ENCODE measurements at places on chromosomes 7 and 10.

DNA sequence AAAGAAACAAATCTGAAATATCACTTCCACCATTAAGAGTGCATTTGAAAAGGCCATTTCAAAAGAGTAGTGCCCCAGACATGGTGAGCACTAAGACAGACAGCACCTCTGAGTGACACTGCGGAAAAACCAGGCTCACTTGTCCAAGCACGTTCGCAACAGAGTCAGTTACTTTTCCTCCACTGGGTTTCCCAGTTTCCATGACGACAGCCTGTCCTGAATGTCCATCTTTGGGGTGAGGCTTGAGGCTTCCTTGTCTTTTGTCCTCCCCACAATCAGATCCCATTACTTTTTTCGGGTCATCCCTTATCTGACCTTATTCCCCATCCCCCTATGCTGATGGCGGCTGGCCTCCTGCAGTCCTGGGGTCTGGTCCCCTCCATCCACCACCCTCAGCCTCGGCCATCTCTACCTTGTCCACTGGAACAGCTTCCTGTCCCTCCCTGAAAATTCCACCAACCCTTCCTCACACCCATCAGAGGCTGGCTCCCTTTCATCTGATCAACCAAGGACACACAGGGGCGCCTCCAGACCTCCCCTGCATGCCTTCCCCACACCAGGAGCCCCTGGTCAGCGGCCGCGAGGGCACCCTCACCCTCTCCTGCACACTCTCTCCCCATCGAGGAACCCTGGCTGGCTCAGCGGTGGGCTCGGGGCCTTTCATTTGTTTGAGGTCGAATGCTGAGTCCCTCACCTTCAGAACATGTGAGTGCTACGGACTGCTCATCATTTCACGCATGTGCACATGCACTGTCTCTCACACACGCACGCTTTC lies 363.6 kb downstream of the DNAJB6 start:
- no peak for DNase-seq

GRCh38 chr10:66927971-66928770 lies 2.3 kb downstream of the LRRTM3 start:
- DNase-seq: no peak

- no peak for DNase-seq
Measured at GRCh38 chr7:123710683-123711082, 38.1 kb downstream of the WASL start.

- DNase-seq: no peak
Measured at GRCh38 chr7:41333511-41333910, 369.4 kb downstream of the INHBA start.

- DNase-seq: no peak
Measured at GRCh38 chr7:30650421-30650808, 31.8 kb downstream of the CRHR2 start.

- no peak for DNase-seq
Measured at GRCh38 chr10:112990271-112990670, 40.2 kb downstream of the TCF7L2 start.

- DNase-seq: no peak
Measured at GRCh38 chr7:31091924-31092434, 39.9 kb downstream of the ADCYAP1R1 start.

- no peak for DNase-seq
Measured at GRCh38 chr7:50994753-50995319, 212.1 kb upstream of the GRB10 start.

- no peak for DNase-seq
Measured at GRCh38 chr7:34227525-34227924, 322.2 kb downstream of the BMPER start.

GRCh38 chr7:132760866-132761265 lies 184.6 kb upstream of the PLXNA4 start:
- no peak for DNase-seq

DNA sequence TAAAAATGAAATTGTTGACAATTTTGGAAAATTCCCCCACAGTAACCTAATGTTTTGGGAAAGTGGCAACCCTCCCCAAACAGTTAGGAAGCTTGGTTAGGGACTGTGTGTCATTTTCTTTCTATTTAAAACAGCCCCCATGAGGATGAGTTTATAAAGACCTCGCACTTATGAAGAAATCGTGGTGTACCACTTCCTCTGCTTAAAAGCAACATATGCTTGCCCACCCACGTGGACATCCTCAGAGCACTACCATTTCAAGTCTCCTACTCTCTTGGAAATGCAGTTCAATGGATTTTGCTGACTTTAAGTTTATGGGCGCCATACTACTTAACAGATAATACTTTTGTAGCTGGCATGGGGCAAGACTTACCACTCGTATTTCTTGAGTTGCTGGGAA lies 223.8 kb downstream of the DYNC1I1 start:
- no peak for DNase-seq

- DNase-seq: no peak
Measured at GRCh38 chr7:96178581-96178980, 143.3 kb downstream of the SLC25A13 start.

- no peak for DNase-seq
Measured at GRCh38 chr10:42638821-42639270, 476 bp upstream of the ZNF33B start.

- DNase-seq: no peak
Measured at GRCh38 chr10:108817135-108817534, 1106.2 kb downstream of the XPNPEP1 start.

DNA sequence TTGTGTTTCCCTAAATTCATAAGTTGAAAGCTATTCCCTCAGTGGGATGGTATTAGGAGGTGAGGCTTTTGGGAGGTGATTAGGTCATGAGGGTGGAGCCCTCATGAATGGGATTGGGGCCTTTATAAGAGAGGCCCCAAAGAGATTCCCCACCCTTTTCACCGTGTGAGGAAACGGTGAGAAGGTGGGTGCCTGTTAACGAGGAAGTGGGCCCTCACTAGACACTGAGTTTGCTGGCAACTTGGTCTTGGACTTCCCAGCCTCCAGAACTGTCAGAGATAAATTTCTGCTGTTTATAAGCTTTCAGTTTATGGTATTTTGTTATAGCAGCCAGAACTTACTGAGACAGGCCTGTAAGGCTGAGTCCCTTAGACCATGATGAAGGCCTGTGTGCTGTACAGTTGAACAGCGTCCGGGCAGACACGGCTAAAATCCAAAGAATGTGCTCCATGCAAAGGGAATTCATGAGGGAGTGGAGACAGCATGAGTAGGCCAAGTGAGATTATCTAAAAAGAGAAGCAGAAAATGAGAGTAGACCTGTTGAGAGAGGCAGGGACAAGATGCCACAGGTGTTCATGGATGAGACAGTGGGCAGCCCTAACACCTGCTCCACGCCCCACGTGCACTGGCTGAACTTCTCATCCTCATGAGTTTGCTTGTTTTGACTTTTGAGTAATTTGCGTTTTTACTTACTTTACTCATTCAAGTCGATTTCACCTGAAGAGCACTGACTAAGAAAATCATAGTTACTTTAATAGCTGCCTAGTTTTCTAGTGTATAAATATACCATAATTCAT lies 66.9 kb upstream of the SFMBT2 start:
- no peak for DNase-seq

DNA sequence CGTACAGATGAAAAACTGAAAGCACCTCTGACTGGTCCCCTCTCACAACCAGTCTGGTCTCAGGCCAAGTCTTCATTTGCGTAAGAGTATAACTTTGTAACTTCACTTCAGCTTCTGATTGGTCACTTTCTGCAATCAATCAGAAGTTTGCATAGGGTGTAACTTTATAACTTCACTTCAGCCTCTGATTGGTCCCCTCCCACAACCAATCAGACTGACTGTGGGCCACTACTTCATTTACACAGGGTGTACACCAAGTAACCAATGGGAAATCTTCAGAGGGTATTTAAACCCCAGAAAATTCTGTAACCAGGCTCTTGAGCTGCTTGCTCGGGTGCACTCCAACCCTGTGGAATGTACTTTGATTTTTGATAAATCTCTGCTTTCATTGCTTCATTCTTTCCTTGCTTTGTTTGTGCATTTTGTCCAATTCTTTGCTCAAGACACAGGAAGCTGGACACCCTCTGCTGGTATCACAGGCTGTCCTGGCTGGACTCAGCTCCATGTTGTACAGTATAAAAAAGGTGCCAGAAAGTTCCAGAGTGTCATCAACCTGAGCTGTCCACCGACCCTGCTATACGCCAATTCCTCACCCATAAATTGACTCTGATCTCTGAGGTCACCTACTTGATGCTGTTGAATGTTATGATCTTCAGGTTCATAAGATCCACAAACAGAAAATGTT lies 74.5 kb downstream of the COBL start:
- DNase-seq: no peak

DNA sequence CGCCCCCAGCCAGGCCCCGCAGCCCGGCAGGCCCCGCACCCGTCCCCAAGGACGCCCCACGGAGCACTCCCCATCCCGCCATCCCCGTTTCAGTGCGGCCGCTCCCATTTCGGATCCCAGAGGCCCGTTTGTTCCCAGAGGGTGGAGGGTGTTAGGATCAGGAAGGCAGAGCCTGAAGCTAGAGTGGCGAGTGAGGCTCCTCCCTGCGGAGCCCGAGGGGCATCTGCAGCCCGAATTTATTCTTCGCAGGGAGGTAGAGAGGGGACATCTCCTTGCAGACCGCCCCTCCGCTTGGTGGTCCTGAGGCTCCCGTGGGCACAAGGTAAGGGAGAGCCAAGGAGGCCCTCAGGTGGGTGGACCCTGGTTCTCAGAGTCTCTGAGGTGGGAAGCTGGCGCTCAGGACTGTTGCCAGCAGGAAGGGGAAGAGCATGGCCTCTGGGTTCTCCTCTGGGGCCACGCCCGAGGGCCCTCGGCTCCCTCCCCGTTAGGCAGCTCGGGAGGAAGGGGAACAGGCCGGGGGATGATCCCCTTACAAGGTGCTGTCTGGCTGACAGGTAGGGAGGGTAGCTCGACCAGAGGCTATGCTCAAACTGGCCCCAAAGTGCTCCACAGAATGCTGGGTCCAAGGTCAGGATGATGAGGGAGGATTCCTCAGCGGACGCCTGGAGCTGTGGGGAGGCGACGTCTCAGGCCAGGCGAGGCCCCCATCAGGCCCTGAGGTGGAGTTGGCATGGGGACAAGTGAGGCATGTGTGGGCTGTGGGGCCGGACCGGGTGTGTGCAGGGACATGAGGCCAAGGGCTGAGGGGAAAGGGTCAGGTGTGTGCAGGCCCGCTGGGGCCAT lies 17.4 kb downstream of the POLL start:
- DNase-seq: no peak

- no peak for DNase-seq
Measured at GRCh38 chr10:131997366-131998049, 15.8 kb upstream of the BNIP3 start.

DNA sequence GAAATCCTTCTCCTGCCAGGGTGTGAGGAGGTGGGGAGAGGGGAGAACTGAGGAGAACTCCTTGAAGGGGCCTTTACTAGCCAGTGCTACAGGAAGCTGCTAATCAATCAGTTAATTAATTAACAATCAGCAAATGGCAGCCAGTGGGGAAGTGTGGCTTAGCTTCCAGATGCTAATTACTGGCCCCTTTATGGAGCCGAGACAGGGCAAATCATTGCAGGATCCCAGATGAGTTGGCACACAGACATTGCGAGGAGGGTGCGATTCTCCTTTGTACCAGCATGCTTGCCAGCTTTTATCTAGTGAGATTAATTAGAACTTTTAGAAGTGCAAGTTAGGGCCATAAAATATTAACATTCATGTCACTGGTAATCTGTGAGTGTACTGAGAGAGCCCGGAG lies 84.0 kb downstream of the XRCC2 start:
- no peak for DNase-seq

GRCh38 chr7:152137476-152138025 lies 112.1 kb downstream of the GALNT11 start:
- DNase-seq: no peak

GRCh38 chr10:129778571-129778970 lies 185.5 kb downstream of the EBF3 start:
- no peak for DNase-seq

DNA sequence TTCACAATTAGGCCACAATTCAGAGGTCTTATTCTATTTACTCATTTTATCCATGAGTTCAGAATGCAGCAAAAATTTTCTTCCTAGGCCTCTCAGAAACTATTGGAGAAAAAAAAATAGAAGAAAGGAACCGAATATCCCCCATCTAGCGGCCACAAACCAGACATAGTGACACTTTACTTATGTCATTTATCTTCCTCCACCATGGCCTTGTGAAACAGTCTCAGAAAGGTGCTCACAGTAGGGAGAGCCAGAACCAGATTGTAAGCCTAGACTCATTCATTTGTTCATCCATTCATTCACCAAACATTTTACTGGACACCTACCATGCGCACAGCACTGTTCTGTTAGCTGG lies 16.0 kb downstream of the CREB3L2 start:
- no peak for DNase-seq

DNA sequence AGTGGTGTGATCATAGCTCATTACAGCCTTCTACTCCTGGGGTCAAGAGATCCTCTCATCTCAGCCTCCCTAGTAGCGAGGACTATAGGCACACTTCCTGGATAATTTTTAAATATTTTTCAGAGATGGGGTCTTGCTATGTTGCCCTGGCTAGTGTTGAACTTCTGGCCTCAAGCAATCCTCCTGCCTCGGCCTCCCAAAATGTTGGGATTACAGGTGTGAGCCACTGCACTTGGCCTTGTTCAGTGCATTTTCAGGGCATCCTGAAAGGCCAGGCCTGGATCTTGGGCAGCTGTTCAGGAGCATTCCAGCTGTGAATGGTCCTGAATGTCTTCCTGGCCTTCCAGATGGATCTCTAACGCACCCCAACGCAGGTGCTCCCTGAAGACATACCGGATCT lies 95.7 kb downstream of the PFKFB3 start:
- DNase-seq: no peak

GRCh38 chr10:8463853-8464252 lies 409.4 kb downstream of the GATA3 start:
- DNase-seq: no peak

DNA sequence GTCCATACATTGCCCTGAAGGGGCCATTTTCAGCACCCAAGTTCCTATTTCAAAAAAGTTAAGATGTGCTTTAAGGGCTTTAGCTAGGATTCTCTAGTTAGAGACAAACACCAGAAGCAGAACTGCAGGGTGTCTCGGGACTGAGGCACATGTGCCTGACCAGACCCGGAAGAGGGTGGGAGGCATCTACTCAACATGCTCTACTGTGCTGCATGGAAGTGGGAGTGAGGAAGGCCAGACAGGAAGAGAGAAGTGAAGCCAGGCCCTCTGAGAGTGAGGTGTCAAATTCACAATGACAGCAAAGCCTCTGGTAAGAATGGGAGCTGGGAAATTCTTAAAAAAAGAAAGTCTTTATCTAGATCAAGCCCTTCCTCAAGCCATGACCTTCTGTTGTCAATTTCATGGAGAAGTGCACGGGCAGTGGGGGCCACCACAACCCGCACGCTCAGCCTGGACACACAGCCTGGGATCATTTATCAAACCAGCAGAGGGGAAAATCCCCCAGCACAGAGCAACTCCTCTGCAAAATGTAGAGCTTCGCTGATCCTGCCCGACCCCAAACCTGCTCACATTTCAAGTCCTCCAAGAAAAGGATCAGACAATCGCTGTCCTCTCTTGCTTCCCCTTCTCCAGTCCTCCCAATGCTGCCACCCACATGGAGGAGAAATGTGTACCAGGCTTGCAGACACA lies 38.7 kb downstream of the PLXNA4 start:
- DNase-seq: no peak

Data from stimulated activated CD4-positive, alpha-beta T cell treated with anti-CD3 and anti-CD28 coated beads, Interleukin-4, amount 100 ng/mL, for 4 hours (primary cell).